Activated T-helper 2 cell treated with anti-CD3 and anti-CD28 coated beads, Interferon-gamma antibody, Interleukin-2, Interleukin-4, amounts not matched to agents 10 μg/mL and 5 μg/mL and 100 μg/mL, durations not matched to agents 14 hours and 24 hours and 36 hours (primary cell): ENCODE measurements at places on chromosomes 2 and 18. TPM values are rescaled to one million over a fixed set of nuclear protein-coding genes. Genes with fewer than 3 reads are reported as not detected.

- H3K27ac ChIP-seq: no peak overlapping the region
- no peaks in the 10 kb centered on the region for H3K36me3 ChIP-seq
- H3K4me3 ChIP-seq: no peak overlapping the region
- peaks cover 5% of the 10 kb centered on the region for H3K27me3 ChIP-seq
- no peaks in the 10 kb centered on the region for H3K4me1 ChIP-seq
These were observed 35.8 kb upstream of the THOC1 start for GRCh38 chr18:303607-304006.

DNA sequence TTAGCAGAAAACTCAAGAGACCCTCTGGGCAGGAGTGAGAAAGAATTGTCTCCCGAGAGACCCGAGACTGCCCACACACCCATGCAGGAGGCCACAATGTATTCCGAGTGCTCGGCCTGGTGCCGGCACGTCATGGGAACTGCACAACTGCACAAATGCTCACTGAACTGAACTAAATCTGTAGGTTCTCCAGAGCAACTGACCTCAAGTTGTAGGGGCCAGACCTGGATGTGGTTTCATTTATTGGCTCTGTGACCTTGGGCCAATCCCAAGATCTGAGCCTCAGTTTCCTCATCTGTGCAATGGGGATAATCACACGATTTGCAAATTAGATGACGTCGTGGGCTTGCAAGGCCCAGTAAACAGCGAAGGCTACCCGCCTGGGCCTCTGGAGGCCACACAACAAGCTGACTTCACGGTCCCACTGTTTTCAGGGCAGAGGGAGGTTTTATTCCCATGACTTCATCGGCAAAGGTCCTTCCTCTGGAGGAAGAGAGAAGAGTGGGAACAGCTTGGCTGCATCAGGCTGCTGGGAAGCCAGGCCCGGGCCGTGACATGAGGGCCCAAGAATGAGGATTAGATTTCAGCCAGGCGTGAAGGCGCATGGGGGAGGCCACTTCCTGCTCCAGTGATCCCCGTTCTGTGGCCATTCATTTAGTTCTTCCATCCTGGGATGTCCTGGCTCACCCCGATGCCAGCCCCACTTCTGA lies 3.6 kb upstream of the ERFE start:
- peaks cover 8% of the 10 kb centered on the region for H3K27me3 ChIP-seq
- DNase-seq: no peak

Gene HOXD3
- total RNA-seq: not detected in 2 replicates

DNA sequence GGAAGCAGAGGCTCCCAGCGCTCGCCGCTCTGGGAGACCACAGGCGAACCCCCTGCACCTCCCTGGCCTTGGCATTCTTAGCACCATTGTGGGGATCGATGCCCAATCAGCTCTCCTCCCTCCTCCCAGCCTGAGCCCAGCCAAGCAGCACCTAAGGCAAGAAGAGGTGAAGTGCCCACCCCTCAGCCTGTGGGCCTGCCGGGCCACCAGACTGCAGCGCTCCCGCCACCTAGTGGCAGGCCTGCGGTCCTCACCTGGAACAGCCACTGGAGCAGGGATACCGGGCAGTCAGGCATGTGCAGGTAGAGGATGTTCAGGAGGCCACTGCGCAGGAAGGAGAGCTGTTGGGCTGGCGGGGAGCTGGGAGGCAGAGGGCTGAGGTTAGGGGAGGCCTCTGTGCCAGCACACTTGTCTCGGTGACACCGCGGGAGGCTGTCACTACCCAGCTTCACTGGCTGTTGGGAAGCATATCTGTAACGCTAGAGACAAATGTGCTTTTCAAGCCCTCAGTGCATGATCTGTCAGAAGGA lies 35.2 kb downstream of the FAM178B start:
- peak; percentile 70 for DNase-seq
- peaks cover 24% of the 10 kb centered on the region for H3K4me1 ChIP-seq
- no peak overlapping the region for H3K4me3 ChIP-seq
- H3K36me3 ChIP-seq: no peaks in the 10 kb centered on the region

Gene DSC2
- total RNA-seq: not detected in 2 replicates

- no peak overlapping the region for H3K27ac ChIP-seq
- DNase-seq: no peak
- H3K27me3 ChIP-seq: peaks cover 28% of the 10 kb centered on the region
These were observed 1.4 kb upstream of the LAPTM4A start for GRCh38 chr2:20052861-20053281.

Gene HMSD
- total RNA-seq: 9.1 and 14.9 TPM in 2 replicates

Gene COL3A1
- total RNA-seq: 0.16 and 0.43 TPM in 2 replicates

GRCh38 chr2:8661736-8662135 lies 20.1 kb upstream of the ID2 start:
- H3K4me3 ChIP-seq: no peak overlapping the region
- no peak for DNase-seq

Gene LONRF2
- total RNA-seq: 0.21 and 0.28 TPM in 2 replicates

GRCh38 chr18:36627637-36628036 lies 201.2 kb downstream of the TPGS2 start:
- no peaks in the 10 kb centered on the region for H3K27me3 ChIP-seq
- no peak overlapping the region for H3K4me3 ChIP-seq
- no peak for DNase-seq
- no peaks in the 10 kb centered on the region for H3K36me3 ChIP-seq
- H3K4me1 ChIP-seq: no peaks in the 10 kb centered on the region

- H3K27ac ChIP-seq: peak overlapping the region; percentile 64
- H3K36me3 ChIP-seq: peaks cover 82% of the 10 kb centered on the region
- H3K4me1 ChIP-seq: peaks cover 57% of the 10 kb centered on the region
These were observed 8.4 kb downstream of the CASP10 start for GRCh38 chr2:201191132-201191875.

GRCh38 chr18:50594942-50595341 lies 35.1 kb downstream of the MAPK4 start:
- H3K4me1 ChIP-seq: no peaks in the 10 kb centered on the region
- DNase-seq: no peak
- H3K27me3 ChIP-seq: no peaks in the 10 kb centered on the region
- no peak overlapping the region for H3K27ac ChIP-seq

DNA sequence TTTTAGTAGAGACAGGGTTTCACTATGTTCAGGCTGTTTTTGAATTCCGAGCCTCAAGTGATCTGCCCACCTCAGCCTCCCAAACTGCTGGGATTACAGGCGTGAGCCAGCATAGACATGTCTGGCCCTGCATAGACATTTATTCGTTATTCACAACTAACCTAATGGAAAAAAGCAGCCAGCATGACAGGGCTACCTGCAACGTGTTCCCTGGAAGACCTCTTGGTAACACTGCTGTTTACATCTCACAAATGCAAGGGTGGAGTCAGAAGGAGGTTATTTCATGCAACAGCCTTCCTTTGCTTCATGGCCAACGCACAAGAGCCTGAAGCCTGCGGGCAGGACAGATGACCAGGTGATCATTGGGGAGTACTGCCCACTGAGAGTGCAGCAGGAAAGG lies 9.2 kb downstream of the SERPINE2 start:
- H3K4me1 ChIP-seq: peaks cover 58% of the 10 kb centered on the region
- H3K4me3 ChIP-seq: no peak overlapping the region
- DNase-seq: no peak
- H3K27ac ChIP-seq: no peak overlapping the region
- H3K27me3 ChIP-seq: no peaks in the 10 kb centered on the region

GRCh38 chr2:48728840-48729239 lies 26.7 kb downstream of the LHCGR start:
- H3K27ac ChIP-seq: no peak overlapping the region
- no peak for DNase-seq
- no peak overlapping the region for H3K4me3 ChIP-seq
- no peaks in the 10 kb centered on the region for H3K27me3 ChIP-seq
- no peaks in the 10 kb centered on the region for H3K36me3 ChIP-seq
- no peaks in the 10 kb centered on the region for H3K4me1 ChIP-seq

Gene DNAJC5G
- not detected in 2 replicates for total RNA-seq

GRCh38 chr2:226979004-226979403 lies 143.2 kb downstream of the RHBDD1 start:
- no peaks in the 10 kb centered on the region for H3K27me3 ChIP-seq
- H3K27ac ChIP-seq: no peak overlapping the region
- peaks cover 31% of the 10 kb centered on the region for H3K4me1 ChIP-seq
- DNase-seq: no peak
- H3K36me3 ChIP-seq: peaks cover 8% of the 10 kb centered on the region
- H3K4me3 ChIP-seq: no peak overlapping the region

DNA sequence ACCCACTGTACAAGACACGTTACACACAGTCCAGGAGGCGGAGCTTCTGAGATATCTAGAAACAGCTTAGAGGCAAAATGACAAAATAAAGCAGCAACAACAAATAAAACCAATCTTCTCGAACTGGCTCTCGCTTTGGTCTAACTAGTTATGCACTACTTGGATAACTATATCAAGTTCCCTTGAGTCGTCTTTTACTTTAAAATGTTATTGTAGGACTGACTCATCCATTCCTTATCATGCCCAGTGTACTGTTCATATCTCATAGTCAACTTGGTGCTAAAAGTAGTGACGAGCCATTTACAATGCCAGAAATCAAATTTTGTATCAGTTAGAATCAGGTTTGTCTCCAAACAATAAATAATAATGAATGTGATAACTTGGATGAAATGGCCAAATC lies 102.5 kb upstream of the SLC35G4 start:
- H3K27me3 ChIP-seq: peaks cover 5% of the 10 kb centered on the region
- H3K4me1 ChIP-seq: peaks cover 4% of the 10 kb centered on the region
- H3K27ac ChIP-seq: no peak overlapping the region
- DNase-seq: no peak

Gene OSGEPL1
- 9.7 and 11.6 TPM in 2 replicates for total RNA-seq

Gene GALR1
- not detected in 2 replicates for total RNA-seq

Gene INPP5D
- total RNA-seq: 58.5 and 62.3 TPM in 2 replicates

Gene CNTNAP5
- not detected in 2 replicates for total RNA-seq

DNA sequence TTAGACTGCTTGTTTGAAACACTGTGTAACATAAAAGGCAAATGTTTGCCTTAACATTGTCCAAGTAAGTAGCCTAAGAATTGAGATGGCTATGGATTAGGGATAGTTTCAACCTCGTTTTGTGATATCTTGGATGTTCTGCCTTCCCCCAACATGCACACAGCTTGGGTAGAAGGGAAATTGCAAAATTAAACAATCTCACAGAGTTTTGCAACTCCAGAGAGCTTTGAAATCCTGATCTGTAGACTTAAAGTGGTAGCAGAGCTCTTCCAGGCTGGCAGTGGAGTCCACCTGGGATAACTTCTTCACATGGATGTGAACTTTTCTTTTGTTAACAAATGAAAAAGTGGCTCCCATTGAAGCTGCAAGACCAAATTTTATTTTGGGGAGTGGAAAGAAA lies 59.6 kb downstream of the CHRNA1 start:
- H3K36me3 ChIP-seq: no peaks in the 10 kb centered on the region
- DNase-seq: no peak
- peaks cover 44% of the 10 kb centered on the region for H3K27me3 ChIP-seq
- no peak overlapping the region for H3K4me3 ChIP-seq
- no peak overlapping the region for H3K27ac ChIP-seq

Gene C2orf74
- total RNA-seq: 7.7 and 7.9 TPM in 2 replicates
